GM12865 (cell line): ENCODE measurements at places on chromosomes 5 and 9.

DNA sequence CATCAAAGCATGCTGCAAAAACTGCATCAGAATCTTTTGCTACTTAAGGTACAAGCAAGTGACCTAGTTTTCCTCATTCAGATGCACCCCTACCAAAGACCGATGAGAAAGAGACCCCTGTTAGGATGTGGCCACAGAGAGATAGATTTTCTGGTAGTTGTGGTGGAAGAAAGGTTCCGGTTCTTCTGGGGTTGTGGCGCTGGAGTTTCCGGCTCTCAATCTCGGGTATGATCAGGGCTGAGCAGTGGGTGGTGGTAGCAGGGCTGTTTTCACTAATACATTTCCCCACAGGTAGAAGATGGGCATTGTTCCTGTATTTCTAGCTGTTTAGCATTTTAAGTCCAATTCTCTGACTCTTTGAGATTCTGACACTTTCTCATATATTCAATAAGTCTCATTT lies 58.4 kb downstream of the PCSK1 start:
- peak; percentile 9 for DNase-seq

GRCh38 chr9:132810314-132810713 lies 67.8 kb downstream of the AK8 start:
- no peak for DNase-seq

- DNase-seq, result peak; percentile 74
These were observed 278.4 kb downstream of the NSG2 start for GRCh38 chr5:174323878-174324281.

- DNase-seq, result peak; percentile 18
These were observed 21.2 kb downstream of the MAST4 start for GRCh38 chr5:66617226-66617861.

DNA sequence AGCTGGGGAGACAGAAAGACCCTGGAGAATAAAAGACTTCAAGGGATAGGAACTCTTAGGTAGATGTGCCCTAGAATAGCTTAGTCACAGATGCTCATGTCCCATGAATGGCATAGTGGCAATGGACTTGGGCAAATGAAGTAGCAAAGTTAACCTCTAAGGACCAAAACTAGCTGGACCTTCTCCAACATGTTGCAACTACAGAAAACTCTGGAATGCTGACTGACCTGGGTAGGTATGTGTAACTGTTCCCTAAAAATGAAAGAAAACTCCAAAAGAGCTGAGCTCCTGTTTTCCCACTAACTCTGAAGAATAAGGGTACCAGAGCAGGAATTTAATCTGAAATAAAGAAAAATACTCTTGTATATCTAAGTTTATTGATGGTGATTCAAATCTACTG lies 12.5 kb upstream of the LPAR1 start:
- no peak for DNase-seq

DNA sequence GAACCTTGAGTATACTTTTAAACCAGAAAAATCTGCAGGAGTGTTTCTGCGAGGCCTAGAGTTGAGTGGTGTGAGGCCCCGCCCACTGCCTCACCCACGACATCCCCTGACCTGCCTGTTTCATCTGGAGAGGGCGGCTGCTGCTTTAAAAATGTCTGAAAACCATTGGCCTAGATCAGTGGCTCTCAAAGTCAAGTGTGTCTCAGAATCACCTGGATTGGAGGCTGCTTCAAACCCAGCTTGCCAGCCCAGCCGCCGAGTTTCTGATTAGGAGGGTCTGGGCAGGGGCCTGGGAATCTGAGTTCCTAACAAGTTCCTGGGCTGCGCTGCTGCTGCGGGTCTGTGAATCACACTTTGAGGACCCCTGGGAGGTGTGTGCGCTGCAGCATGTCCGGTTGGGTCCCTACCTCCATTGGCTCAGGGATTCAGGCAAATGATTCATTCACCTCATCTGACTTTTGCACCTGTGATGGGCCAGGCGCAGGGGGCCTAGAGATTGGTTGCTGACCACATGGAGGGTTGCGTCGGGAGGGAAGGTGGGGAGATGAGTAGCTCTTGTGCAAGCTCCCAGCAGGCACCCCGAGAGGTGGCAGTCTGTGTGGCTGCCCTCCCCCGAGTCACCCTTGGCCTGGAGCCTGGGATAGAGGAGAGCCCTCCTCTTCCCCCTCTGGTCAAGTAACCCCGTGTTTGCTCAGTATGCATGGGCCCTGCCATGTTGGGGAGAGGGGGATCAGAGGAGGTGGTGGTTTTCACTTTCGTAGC lies 27.6 kb upstream of the HMCN2 start:
- DNase-seq, result no peak

DNA sequence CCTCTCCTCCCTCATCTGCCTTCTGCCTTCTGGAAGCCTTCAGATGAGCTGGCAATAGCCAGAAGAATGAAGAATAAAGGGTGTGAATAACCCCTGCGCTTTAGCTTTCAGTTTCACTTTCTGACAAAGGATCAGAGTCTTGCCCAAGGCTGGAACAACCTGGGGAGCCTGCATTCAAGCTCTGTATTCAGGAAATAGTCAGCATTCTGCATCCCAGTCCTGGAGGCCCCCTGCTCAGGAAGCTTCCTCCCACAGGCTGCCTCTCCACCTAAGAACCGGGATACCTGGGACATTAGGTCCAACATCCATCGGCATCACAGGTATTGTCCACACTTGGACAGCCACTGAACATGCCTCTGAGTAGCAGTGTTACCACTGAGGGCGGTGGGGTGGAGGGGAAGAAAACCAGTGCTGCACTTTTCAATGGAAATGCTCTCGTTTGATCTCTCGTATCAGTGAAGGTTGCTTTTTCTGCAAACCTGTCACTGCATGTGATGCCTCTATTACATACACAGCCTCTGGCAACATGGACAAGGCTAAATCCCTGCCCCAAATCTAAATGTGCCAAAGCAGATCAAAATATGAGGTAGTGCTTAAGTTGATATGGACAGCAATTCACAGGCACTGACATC lies 39.8 kb upstream of the ACO1 start:
- no peak for DNase-seq

- no peak for DNase-seq
These were observed 13.7 kb downstream of the TUT7 start for GRCh38 chr9:86340356-86341006.

- peak; percentile 56 for DNase-seq
These were observed 54.9 kb downstream of the NDST1 start for GRCh38 chr5:150562832-150563231.

DNA sequence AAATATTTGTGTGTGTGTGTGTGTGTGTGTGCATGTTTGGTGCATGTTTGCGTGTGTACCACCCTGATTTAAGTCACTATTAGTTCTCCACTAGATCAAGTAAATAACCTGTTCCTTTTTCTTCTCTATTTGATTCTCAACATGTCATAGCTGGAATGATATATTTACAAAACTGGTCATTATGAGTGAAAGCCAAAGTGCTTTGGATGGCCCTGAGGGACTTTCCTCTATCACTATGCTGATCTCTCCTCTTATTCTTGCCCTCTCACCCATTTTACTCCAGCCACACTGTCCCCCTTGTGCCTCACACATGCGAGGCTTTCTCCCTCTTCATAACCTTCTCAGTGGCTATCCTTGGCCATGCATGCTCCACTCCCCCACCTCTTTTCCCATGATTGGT lies 144.6 kb upstream of the NMUR2 start:
- no peak for DNase-seq

DNA sequence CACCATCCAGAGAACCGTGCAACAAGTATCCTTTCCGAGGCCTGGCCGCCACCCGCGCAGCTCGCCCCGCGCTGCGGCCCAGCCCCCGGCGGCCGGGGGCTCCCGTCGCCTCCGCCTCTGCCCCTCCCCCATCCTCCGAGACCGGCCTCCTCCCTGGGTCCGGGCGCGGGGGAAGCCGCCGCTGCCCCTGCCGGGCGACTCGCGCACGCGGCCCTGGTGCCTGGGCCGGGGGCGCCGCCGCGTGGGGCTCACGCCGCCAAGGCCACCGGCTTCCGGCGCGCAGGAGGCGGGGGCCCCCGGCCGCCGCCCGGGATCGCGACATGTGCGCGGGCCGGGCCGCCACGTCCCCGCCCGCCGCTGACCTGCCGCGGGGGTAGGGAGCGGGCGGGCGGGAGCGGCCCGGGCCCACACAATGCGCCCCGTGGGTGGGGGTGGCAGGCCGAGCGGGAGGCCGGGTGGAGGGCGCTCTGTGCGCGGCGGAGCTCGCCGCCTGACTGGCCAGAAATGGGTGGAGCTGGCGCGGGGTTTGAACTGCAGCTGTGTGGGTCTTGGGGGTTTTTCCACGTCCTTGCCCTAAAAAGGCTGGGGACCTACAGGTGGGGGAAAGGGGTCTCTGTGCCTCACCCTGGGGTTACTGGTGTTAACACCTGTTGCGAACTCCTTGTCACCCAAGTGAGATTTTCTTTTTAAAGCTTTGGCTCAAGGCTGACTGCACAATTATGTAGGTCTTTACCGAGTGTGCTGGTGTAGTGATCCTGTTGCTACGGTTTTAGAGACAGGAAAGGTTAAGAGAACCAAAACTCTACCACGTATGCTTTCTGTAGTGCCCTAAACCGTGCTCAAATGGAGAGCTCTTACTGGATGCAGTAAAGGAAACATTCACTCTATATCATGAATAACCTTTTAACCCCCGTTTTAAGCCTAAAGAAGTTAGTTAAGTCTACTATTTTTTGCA lies 32.3 kb downstream of the TNPO1 start:
- DNase-seq, result peak; percentile 76

GRCh38 chr5:1806974-1807373 lies 5.8 kb downstream of the NDUFS6 start:
- no peak for DNase-seq

DNA sequence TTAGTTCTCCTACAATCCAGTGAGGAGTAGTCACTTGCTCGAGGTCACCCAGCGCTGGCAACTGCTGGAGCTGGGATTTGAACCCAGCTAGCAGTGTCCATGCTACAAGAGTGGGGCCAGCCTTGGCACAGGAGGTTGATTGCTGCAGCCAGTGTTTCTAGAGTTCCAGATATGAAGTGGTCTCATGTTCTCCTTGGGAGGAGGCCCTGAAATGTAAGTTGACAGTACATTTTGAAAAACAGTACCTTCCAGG lies 802 bp downstream of the CCDC107 start:
- DNase-seq, result peak; percentile 46

DNA sequence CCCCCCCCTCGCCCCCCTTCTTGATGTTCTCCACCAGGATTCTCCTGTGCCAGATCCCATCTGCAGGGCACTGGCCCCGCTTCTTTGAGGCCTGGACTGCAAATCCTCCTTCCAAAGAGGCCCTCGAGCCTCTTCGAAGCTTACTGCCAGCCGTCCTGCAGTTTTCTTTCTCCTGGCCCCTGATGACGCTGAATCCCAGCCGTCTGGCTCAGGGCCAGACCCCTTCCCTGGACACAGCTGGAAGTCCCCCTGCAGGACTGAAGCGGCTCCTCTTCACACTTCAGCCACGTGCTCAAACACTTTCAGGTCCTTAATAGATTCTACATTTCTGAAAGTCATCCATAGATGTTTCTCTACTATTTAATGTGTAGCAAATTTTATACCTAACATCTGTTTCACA lies 121.5 kb downstream of the EHMT1 start:
- DNase-seq, result no peak
